Cardiac fibroblast (primary cell): ENCODE measurements at places on chromosomes 1 and 21.
A peak's percentile ranks its signal among the peaks of the same experiment; 100 is the strongest.

GRCh38 chr1:98398649-98399048, 262.9 kb upstream of the SNX7 start:
- DNase-seq, result peak; percentile 32

DNA sequence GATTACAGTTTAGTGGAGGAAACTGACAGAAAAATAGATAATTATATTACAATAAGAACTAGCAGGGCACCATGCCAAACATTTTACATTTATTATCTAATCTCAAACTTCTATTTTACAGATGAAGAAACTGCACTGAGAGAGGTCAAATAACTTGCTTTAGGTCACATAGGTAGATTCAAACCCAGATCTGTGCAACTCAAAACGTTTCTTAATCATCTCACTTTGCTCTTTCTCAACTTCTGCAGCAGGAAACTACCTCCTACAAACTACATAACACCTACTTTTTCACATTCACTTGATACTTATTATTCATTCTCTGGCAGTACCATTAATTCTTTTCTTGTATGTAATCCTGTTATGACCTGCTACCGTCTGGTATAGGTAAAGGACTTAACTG, 49.9 kb upstream of the BCL10 start:
- no peak for DNase-seq

DNA sequence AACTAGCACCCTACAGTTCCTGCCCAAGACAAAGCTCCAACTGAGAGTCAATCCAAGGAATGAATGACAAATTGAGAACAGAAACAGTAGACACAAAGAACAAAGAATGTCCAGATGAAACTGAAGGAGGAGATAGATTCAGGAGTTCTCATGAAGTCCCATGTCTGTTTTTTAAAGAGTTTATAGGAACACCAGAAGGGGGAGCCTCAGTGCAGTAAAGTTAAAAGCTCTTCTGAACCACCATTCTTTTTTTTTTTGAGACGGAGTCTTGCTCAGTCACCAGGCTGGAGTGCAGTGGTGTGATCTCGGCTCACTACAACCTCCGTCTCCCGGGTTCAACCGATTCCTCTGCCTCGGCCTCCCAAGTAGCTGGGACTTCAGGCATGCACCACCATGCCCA, 323.6 kb downstream of the MRPL39 start:
- DNase-seq, result peak; percentile 77

GRCh38 chr1:77976433-77977076, 2.3 kb downstream of the FUBP1 start:
- no peak for DNase-seq

DNA sequence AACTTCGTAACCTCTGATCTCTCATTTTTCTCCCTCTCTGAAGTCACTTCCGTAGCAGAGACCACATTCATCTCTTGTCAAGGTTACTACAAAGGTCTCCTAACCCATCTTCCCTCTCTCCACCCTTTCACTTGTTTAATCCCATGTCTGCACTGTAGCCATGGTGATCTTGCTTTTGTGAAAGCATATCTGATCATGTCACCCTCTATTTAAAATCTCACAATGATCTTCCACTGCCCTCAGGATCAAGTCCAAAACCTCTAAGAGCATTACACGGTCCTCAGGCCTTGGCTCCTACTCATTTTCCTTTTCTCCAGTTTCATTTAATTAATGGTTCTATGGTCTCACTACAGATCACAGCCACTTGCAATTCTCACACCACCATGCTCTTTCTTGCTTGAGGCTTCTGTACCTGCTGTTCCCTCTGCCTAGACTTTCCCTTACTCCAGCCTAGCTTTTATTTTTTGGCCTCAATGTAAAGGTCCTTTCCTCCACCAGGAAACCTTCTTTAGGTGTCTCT, 12.1 kb downstream of the ARHGEF11 start:
- no peak for DNase-seq

DNA sequence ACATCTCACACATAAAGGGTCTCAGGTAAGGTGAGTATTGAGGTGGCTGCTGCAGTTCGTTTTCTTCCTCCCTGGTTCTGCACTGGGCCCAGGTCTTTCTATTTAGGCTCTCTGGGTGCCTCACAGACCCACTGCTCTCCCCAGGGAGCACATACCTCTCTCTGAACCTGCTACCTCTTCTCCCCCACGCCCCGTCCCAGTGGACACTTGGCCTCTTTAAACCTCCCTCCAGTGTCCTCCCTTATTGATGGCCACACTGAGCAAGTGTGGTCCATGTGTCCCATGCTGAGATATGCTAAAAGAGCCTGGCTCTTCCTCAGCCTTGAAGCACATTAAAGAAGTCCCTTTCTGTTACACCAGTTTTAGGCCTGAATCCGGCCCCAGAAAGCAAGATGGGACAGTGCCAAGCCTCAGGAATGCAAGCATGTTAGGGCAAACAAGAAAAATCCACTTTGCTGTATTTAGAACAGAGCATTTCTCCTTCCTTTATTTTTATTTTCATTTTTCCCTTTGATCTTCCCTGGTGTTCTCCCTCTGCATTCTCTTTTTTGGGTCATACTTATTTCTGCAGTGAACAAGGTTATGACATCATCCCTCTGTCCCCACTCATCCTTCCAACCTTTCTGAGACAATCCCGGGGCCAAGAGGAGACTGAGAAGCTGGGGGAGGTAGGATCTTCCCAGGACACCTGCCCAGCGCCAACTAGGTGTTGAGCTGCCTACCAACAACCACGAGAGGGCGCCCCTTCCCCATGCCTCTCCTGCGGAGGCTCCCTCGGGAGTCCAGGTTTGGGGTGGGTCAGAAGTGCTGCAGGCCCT, 5.0 kb upstream of the CHI3L2 start:
- DNase-seq, result peak; percentile 72
